ENCODE measurements at places on chromosomes 1 and 21. TPM values are rescaled to one million over a fixed set of nuclear protein-coding genes. Genes with fewer than 3 reads are reported as not detected.

CR1L gene
- total RNA-seq = not detected

BEND5 gene
- total RNA-seq = 2.0 TPM

GRCh38 chr1:51607681-51608095 lies 9.2 kb upstream of the OSBPL9 start:
- H3K4me3 ChIP-seq = no peak overlapping the region
- no peaks in the 10 kb centered on the region for H3K4me1 ChIP-seq
- H3K27ac ChIP-seq = no peak overlapping the region
- DNase-seq = no peak
- H3K36me3 ChIP-seq = no peaks in the 10 kb centered on the region

GRCh38 chr21:34511787-34512455 lies at the start of gene KCNE1:
Gene KCNE1 (minus strand): TSS chr21:34512210. CDS start chr21:34449634, 62,576 bp downstream.
- no peak within 1 kb of the TSS for H3K27ac ChIP-seq
- DNase-seq = no peak
- H3K36me3 ChIP-seq = no peaks in the 10 kb centered on the region
- no peaks in the 10 kb centered on the region for H3K27me3 ChIP-seq
- peaks cover 3% of the 10 kb centered on the region for H3K4me1 ChIP-seq
- H3K4me3 ChIP-seq = no peak within 1 kb of the TSS

Data from activated CD4-positive, alpha-beta T cell treated with anti-CD3 and anti-CD28 coated beads, Interleukin-2, amount 10 ng/mL, durations not matched to agents 7 days and 5 days (primary cell).